ENCODE measurements at places on chromosomes 3 and 15.

- no peak for DNase-seq
Observed at GRCh38 chr3:18027161-18027939, 284.9 kb upstream of the TBC1D5 start.

DNA sequence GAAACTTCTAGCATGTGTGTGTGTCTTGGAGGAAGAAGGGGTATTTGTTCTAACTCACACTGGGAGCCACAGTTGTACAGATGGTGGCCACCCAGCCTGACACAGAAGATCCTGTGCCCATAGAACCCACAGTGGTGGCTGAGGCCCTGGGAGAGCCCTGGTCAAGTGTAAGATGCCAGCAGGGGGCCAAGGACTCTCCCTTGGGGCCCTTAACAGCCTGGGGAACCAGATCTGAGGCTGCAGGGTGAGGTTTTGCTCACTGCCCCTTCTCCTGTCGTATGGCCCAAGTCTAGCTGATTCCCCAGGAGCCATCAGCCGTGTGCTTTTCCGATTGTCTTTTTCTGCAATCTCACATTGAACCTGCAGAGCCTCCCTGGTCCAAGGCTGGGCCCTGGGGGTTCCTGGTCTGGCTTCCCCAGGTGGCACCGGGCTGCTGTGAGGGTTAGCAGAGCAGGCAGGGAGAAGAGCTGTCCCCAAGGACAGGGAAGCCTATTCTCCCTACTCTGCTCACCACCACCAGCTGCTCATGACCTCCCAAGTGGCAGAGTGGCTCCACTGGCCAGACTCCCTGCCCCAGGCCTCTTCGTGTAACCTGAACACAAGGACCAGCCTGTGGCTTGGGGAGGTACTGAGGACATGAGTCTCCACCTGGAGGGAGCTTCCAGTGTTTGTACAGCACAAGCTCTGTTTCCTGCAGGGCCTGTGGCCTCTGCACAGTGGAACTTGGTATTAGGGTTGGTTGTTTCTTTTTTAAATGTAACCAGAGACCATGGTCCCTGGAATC, 51.9 kb downstream of the CA12 start:
- no peak for DNase-seq

- no peak for DNase-seq
Observed at GRCh38 chr3:84547207-84547606, 411.6 kb upstream of the CADM2 start.

DNA sequence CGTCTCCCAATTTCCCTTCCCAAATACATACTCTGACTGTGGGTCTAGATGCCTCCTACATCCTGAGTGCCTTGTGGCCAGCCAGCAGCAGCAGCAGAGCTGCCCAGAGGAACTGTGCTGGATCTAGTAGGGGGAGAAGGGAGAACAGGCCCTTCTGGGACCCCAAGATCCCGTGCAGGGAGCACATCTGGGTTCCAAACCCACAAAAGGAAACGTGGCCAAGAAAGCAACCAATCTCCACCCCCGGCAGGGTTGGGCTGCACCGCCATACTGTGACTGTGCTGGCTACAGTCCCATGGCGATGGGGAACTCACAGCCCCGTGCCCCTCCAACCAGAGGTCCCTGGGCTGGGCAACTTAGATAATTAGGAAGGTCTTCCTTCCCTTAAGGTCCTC, 86.3 kb downstream of the PPCDC start:
- DNase-seq, result no peak

GRCh38 chr15:66679061-66679656, 22.9 kb upstream of the SMAD6 start:
- no peak for DNase-seq

- DNase-seq, result no peak
Observed at GRCh38 chr3:148175214-148175613, 522.5 kb upstream of the AGTR1 start.

DNA sequence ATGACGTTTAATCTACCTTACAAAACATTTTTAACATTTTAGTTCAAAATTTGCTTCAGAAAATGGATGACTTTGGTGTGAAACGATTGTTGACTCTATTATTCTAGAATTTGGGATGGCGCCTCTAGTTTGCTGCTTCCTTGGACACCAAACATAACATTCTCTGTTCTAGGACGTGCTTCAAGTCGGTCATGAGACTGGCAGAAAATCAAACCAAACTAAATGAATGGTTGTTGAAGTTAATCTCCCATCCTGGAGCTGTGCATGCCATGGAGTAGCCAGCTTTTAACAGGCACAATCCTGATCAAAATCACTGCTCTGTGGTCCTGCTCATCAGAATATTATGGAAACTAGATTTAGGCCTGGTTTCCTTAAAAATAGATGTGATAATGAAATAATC, 9.6 kb upstream of the LRRFIP2 start:
- no peak for DNase-seq

DNA sequence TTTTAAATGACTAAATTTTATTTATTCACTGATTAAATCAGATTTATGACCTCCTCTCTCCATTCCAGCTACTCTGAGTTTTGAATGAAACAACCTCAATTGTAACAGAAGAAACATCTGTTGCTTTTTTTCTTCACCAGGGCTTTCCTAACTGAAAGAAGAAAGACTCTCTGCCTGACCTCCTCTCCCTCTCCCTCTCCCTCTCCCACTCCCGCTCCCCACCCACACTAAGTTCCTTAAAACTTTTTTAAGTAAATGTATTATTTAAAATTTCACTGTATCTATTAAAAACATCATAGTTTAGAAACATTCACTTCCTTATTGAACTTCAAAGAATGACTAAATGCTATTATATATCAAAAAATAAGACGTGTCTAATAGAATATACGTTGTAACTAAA, 122.0 kb downstream of the TFDP2 start:
- no peak for DNase-seq

DNA sequence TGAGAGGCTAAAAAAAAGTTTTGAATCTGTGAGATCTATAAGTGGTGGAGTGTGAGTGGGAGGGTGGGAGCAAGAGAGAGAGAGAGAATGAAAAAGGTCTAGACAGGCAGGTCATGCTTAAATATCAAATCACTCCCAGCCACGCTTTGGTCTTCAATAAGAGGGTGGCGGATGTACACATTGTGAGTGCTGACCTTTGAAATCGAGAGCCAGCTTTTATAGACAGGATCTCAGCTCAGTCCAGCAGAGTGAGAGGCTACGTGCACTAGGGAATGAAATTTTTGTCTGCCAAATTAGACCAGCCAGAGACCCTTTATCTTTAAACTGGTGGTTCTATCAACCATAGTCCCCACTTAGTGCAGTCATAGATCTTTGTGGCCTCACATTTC, 342.3 kb upstream of the PROK2 start:
- no peak for DNase-seq

GRCh38 chr3:60675424-60675823, 575.8 kb downstream of the FHIT start:
- no peak for DNase-seq

DNA sequence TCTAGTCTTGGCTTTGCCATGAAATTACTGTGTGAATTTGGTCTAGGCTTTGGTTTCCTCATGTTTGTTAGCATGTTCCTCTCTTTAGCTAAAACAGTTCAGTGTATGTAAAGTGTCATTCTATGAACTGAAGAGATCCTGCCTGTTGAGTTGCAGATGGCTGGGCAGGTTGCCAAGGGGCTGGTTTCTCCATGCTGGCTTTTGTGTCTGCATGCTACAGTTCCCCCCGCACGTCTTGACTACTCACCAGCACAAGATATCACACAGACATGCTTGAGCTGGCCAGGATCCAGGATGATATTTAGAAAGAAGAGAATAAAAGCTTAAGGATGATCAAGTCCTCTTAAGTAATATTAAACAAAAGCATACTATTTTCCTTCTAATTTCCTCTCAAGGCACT, 90.2 kb downstream of the CERS3 start:
- DNase-seq, result peak; percentile 10

- no peak for DNase-seq
Observed at GRCh38 chr15:31396881-31397560, 70.4 kb downstream of the KLF13 start.

GRCh38 chr15:90412356-90413194, 24.5 kb downstream of the IQGAP1 start:
- no peak for DNase-seq

- DNase-seq, result no peak
Observed at GRCh38 chr3:2370317-2370716, 271.7 kb downstream of the CNTN4 start.

DNA sequence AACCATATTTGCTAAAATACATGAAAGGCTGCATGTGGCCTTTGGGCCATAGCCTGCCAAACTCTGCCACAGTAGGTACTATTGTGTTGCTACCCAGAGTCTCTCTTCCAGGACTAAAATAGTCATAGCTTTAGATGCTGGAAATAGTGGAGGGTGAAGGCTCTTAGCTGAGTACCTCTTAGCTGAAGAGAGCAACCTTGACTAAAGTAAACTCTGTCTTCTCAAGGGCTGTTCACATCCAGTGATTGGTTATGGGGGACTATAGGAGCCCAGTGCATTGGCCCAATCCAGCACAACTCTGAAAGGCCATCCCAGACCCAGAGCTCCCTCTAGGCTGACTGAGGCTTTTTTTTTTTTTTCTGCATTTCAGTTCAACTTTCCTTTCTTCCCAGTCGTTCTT, 117.8 kb upstream of the ACP3 start:
- no peak for DNase-seq

- DNase-seq, result no peak
Observed at GRCh38 chr3:52844290-52844975, 9.6 kb upstream of the MUSTN1 start.

DNA sequence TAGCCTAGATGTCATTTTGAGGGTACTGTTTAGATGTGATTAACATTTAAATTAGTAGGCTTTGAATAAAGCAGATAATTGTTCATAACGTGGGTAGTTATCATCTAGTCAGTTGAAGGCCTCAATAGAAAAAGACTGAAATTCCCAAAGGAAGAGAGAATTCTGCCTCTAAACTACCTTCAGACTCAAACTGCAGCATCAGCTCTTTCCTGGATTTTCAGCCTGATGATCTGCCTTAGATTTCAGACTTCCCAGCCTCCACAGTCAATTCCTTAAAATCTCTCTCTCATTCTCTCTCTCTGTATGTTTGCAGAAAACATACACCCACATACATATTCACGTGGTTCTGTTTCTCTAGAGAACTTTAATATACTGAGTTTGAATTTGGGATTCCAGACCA, 58.0 kb upstream of the MBNL1 start:
- DNase-seq, result no peak

DNA sequence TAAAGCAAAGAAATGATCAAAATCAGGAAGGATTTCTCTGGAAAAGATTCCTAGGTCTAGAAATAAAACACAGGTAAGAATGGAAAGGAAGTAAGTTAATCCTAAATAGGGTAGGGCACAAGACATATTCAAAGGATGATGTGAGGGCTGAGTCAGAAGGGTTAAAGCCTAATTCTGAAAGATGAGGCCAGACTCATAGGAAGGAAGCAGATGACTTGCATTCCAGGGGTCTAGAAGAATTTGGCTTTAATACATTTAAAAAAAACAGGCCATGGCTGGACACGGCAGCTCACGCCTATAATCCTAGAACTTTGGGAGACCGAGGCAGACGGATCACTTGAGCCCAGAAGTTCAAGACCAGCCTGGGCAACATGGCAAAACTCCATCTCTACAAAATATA, 3.2 kb downstream of the SSR3 start:
- DNase-seq, result no peak

- DNase-seq, result no peak
Observed at GRCh38 chr3:61704807-61705206, 143.4 kb downstream of the PTPRG start.

- DNase-seq, result no peak
Observed at GRCh38 chr3:133860519-133860918, 35.2 kb downstream of the RAB6B start.

- no peak for DNase-seq
Observed at GRCh38 chr3:111669926-111670630, 74.9 kb upstream of the ZBED2 start.

DNA sequence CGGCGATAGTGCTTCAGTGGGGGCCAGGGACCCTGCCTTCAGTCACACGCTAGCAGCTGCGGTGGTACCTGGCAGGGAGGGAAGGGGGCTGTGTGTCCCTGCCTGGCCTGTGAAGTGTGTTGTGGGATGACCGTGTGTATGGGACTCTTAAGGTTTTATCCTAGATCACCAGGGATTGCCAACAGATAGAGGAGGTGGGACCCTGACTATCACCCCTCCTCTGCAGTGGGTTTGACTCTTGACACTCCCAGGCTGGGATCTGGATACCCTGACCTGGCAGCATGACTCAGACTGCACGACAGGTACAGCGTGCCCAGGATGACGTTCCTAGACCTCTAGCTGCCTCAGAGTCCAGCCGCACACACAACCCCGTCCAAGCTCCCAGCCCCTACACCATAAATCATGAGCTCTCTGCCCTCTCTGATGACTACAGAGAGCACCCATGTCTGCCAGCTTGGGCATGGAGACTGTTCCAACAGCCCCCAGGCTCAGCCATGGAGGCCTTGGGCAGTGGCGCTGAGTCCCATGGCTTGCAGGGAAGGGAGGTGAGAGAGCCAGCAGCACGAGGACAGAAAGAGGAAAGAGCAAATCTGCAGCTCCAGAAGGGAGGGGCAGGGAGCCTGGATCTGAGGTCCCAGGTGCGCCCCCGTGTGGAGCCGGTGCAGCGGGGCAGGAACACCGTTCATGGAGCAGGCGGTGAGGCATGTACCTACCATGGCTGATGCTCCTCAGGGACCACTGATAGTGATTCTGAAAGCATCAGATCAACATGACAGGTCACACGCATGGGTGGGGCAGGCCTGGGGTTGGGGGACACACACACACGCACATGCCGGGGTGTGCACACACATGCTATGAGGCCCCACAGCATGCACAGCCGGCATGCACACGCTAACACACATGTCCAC, 71.0 kb downstream of the ADAMTS7 start:
- no peak for DNase-seq

GRCh38 chr3:78895528-78895927, 872.3 kb downstream of the ROBO1 start:
- DNase-seq, result no peak

GRCh38 chr15:41284427-41285177, 47.8 kb downstream of the OIP5 start:
- DNase-seq, result no peak

GRCh38 chr3:100647171-100647570, 37.8 kb downstream of the ADGRG7 start:
- DNase-seq, result no peak
